Kidney capillary endothelial cell (primary cell): ENCODE measurements at places on chromosomes 4 and X.

- peak; percentile 24 for DNase-seq
These were observed 49.2 kb downstream of the MOSPD2 start for GRCh38 chrX:14922437-14922836.

- DNase-seq: no peak
These were observed 1124.1 kb downstream of the ADGRL3 start for GRCh38 chr4:62324215-62324614.

- DNase-seq: no peak
These were observed 53.2 kb upstream of the RBMX start for GRCh38 chrX:136933611-136934145.

- no peak for DNase-seq
These were observed 9.5 kb downstream of the XPNPEP2 start for GRCh38 chrX:129748305-129748704.

DNA sequence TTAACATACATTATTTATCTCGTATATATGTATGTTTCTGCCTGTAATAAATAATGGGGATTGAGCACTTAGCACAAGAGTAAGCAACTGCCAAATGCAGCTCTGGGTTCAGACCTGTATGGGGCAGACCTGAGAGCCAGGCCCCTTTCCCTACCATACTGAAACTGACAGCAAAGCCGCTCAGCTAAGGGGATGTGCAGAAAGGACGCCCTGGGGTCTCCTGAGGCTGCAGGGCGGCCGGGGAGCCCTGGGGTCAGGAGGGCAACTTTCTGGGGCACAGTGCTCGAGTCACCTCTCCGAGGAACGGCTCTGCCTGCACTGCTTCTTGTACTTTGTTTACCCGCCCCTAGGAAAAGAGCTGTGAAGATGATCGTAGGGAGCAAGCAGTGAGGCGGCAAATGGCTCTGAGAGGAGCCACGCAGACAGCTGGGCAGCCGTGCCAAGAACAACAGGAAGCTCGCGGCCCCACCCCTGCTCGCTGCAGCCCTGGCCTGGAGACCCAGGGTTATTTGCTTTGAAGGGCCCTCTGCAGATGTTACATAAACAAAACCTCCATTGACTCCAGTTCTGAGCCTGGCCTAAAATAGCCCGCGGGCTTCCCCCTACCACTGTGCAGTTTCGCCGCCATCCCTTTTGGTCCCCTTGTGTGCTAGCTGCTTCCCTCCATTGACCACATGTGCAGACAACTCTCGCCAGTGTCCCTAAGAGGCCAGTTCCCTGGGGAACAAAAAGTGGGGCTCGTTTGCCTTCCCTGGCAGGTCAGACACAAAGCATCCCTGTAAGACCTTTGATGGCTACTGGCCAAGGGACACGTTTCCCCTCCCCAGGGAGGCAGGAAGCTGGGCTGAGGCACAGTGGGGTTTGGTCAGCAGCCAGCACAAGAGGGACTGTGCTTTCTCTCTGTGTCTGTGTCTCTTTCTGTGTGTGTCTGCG lies 111.3 kb upstream of the LNX1 start:
- peak; percentile 73 for DNase-seq

- DNase-seq: no peak
These were observed 139.5 kb downstream of the SH3KBP1 start for GRCh38 chrX:19747652-19748610.
